ENCODE measurements at places on chromosomes 12 and 14.

DNA sequence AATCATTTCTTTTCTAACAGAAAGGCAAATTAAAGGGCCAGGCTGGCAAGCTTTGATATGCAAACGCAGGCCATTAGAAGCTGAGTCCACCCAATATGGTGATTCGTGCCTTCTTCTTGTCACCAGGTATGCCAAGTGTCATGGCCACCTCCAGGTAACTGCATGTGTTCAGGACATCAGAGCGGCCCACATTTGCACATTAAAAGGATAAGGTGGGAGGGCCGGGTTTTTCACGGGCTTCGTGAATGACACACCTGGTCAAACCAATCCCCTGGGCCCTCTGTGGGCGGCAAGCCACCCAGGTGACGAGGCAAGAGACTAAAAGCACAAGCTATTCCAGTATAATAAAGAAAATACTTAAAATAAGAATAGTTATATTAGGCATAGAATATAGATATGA lies 75.9 kb upstream of the TSPAN11 start:
- DNase-seq = no peak

GRCh38 chr12:130696379-130697100 lies 19.6 kb downstream of the RIMBP2 start:
- no peak for DNase-seq

GRCh38 chr12:26732005-26732908 lies 100.7 kb downstream of the ITPR2 start:
- no peak for DNase-seq

DNA sequence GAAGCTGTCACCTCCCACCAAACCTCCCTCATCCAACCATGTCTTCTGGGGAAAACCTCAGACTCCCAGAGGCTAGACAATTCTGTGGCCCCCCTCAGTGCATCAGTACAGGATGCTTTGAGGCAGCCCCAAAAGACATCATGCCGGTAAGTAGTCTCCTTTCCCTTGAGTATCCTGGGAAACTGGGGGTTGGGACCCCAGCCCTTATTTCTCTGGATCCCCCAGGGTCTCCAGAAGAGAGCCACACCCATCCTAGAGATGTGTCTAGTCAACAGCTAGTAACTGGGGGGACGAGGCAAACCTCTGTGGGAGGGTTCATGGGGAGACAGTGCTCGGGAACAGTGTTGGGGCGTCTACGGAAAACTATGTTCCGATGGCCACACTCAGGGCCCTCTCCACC lies 974.2 kb upstream of the TMEM132C start:
- no peak for DNase-seq

DNA sequence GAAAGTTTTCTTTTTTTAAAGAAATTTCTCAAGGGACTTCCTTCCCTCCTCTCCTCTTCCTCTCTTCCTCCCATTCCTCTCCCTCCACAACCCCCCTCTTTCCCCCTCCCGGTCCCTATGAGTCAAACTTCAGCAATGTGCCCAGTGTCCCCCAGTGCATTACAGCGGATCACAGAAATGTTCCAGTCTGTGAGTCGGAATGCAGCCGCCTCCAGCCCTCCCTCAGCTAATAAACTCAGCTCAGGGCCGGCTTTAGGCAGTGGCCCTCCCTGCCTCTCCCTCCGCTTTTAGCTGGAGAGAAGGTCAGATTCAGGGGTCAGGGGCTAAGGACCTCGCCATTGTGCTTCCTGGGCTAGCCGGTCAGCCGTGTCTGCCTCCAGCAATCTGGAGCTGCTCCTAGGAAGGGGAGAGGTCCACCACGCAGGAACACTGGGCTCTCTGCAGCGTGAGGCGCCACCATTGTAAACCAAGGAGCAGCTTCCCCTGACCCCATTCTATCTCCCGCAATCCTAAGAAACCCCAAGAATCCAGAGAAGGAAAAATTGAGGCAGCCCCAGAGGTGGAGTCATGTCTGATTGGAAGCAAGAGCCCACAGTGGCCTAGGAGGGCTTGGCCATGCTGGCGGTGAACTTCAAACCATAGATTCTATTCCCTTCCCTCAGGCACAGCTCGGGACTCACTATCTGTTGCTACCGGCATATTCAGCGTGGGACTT lies 1.1 kb upstream of the HDAC7 start:
- peak; percentile 92 for DNase-seq

DNA sequence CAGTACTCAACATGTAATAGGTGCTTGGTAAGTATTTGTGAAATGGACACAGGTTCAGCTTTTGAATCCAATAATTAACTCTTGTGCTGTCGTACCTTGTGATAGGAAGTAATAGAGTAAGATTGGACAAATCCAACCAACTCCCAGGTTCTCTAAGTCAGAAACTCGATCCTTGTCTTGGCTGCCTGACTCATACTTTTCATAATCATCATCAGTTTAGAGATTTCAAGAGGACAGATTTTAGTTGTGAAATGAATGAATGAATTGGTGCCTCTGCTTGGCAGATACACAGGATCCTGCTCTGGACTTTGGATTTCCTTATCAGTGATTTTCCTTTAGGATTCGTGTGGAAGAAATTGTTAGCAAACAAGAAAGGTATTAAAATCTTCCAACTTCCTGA lies 1145.2 kb downstream of the AACS start:
- DNase-seq = no peak

DNA sequence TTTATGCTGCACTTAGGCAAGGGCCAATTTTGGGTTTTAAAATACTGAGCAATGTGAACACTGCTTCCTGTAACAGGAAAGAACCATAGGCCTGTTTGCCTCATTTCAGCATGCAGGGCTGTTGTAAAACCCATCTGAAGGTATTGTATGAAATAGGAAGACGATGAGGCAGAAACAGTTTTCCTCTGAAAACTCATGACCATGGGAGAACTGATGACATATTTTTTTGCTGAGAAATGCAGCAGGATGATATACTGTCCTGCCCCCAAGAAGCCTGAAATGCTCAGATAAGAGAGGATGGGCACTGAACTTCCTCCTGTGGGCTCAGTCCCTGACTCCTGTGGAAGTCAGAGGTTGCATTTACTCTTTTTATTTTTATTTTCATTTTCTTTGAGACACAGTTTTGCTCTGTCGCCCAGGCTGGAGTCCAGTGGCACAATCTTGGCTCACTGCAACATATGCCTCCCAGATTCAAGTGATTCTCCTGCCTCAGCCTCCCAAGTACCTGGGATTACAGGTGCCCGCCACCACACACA lies 17.4 kb downstream of the PYGL start:
- no peak for DNase-seq

Measured in urothelium cell line (cell line).